ENCODE measurements at places on chromosomes 1 and 21. TPM values are rescaled to one million over a fixed set of nuclear protein-coding genes. Genes with fewer than 3 reads are reported as not detected.

GRCh38 chr1:201845331-201846083 lies 16.6 kb downstream of the IPO9 start:
- DNase-seq, result no peak

DNA sequence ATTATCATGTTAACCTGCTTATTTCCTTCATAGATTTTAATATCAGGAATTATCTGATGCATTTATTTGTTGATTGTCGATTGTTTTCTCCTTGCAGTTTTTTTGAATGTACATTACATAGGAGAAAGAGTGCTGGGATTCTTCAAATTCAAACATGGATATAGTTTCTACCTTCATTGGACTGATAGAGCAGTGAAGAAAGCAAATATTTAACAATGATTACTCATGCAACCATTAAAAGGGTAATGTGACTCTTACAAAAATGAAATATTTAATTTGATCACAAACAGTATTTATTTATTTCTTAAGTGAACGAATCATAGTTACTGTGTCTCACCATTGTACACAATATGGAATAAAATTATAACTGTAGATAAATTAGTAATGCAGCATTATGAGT lies 350.9 kb downstream of the BRINP3 start:
- no peak for DNase-seq

DNA sequence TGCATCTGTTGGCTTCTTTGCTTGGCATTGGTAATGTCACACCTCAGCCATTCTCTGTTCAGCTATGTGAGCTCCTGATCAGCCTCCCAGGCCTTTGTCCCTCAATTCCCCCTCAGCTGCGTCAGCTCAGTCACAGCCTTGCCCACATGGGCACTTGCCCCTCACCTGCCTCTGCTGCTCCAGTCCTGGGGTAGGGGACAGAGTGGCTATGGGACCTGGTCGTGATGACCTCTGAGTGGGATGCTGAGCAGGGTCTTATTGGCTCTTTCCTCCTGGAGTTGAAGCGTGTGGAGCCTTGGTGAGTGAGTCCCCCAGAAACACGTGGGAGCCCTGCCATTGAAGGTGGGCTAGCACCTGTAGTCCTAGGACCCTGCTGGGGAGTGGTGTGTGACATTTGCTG lies 61.4 kb upstream of the TLR5 start:
- DNase-seq, result no peak

GRCh38 chr1:30877205-30877912 lies 31.2 kb downstream of the SDC3 start:
- peak; percentile 88 for DNase-seq

DNA sequence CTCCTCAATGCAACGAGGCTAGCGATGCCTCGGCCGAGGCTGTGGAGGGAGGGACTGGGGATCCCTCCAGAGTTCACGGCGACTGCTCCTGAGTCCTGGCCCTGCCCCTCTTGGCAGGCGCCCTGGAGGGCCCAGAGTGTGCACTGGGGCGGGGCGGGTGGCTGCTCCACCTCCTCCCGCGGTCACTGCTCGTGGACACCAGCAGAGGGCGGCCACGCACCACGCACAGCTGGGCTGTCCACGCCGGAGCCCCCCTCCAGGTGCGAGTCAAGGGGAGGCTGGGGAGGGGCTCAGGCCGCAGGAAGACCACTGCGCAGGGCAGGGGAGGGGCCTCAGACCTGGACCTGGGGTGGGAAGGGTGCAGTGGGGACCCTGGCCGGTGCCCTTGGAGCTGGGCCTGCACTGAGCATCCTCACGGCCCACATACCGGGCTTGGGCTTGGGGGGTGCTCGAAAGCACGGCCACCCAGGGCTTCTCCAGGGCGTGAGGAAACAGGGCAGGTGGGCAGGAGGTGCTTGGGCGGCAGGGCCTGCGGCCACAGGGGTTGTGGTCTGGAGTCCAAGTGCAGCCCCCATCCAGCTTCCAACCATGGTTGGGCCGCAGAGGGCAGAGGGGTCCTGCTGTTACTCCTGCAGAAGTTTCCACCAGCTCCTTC lies 20.6 kb upstream of the TTC34 start:
- peak; percentile 31 for DNase-seq

DNA sequence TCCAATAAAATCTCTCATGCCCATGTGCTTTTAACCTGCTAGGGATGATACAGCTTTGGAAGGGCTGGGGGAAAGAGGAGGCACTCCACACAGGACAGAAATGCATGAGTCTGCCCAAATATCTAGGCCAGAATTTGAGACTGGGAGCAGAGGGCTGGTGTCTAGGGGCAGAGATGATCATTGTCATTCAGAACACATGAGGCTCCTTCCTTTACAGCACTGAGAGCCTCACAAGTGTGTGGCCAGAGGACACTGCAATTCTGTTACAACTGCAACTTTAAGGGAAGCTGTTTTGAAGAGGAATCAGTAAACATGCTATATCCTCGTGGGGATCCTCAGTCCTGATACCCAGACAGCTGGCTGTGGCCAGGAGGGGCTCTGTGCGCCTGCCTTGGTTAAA lies 541.3 kb downstream of the OMA1 start:
- DNase-seq, result no peak

DNA sequence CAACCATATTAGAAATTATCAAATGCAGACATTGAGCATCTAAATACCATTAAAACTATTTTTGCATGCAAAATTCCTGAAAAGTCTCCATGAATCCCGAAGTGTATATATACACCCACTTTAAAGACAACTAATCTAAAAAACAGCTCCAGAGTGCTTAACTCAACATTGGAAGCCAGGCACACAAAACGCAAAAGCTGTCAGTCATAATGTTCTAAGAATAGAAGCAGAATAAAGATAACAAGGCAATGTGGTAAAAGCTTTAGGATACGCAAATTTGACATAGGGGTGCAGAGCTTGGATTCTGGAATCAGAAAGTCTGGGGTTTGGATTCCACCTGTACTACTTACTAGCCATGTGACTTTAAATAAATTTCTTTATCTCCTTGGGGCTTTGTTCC lies 62.5 kb downstream of the SMYD3 start:
- no peak for DNase-seq

DNA sequence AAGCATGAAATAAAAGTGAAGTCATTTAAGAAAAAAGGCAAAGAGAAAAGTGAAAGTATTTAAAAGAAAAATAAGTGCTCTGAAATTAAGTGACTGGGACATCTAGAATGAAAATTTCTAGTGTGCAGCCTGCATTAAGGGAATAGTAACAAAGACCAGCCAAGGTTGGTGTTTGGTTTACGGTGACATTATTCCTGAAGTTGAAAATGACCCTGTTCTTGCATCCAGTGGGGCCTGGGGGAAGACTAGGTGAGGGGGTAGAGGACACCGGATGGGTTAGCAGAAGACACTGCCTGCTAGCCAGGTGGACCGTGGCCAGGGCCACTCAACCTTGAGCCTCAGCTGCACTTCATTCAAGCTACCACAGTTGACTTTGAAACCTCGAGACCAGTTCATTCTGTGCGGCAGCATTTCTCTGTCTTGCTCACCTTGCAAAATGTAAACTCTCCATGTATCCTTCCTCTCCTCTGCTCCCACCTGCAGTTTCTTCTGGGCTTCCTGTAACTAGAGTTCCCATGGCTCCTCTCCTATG lies 14.3 kb upstream of the KCNK1 start:
- DNase-seq, result no peak

GRCh38 chr21:42235593-42235992 lies 16.7 kb downstream of the ABCG1 start:
- DNase-seq, result no peak

DNA sequence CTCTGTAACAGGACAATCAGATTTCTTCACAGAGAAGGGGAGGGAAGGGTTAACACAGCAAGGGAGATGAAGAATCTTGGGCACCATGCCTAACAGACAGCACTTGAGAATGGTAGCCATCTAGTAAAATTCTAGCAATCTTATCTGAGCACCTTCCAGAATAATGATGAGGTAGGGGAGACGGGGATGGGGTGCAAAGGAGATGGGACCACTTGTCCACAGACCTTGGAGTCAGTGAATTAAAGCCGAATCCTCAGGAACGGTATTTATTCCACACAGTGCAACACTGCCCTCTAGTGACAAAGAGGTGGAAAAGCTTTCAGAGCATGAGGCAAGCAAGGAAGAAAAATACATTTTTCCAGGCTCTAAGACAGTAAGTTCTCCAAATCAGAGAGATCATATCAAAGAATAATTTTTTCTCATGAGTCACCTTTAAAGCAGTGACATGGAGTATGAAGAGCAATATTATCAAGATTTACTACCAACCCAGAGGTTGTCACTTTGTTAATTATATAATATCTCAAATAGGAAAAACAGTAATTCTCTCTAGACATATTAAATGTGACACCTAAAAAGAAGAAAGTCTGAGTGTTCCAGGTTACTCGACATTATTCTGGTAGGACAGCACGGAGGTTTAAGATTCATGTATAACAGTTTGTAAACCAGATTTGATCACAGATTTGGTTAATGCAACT lies 43.3 kb upstream of the LPAR3 start:
- DNase-seq, result no peak

GRCh38 chr1:48200166-48200900 lies 22.2 kb upstream of the SLC5A9 start:
- DNase-seq, result no peak

- peak; percentile 70 for DNase-seq
Observed at GRCh38 chr1:8701794-8702471, 115.5 kb downstream of the RERE start.

DNA sequence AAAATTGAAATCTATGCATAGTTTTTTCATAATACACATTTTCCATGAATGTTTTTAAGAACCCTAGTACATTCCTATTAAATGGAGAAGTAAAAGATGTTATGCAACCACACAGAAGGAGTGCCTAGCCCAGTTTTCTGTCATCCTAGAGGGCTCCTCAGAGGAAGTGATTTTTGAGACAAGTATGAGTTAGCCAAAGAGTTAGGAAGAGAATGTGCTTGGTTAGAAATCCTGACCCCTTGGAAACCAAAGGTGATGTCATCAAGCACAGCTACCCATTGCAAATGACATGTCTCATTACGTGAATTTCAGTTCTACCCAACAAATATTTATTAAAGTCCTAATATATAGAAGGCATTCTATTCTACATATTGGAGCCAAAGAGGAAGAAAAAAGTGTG lies 88.9 kb upstream of the TNFSF4 start:
- DNase-seq, result no peak

DNA sequence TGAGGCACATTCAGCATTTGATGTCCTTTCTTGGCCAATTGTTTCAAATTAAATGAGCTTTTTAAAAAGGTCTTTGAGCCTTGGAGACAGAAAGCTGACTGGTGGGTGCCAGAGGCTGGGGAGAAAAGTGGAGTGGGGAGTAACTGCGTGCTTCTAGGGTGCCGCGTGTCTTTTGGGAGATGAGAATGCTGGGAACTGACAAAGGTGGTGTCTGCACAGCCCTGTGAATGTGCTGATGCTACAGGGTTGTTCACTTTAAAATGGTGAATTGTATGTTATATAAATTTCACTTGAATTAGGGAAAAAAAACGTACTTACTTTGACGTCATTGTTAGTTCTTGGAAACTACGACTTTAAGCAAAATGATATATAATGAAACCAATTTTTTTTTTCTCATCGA lies 8.1 kb upstream of the TFF1 start:
- DNase-seq, result no peak

DNA sequence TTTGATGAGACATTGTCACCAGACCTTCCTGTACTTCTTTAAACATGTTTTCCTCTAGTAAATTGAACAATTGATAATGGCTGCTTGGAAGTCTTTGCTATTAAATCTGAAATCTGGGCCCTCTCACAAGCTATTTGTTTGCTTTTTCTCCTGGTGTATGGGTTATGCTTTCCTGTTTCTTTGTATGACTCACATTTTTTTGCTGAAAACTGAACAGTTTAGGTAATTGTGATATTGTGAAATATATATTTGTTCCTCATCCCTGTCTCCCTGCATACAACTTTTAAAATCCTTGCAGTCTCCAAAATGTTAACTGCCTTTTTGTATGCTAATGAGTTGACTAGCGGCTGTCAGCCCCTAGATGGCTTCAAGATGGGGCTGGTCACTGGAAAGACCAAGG lies 61.6 kb downstream of the MAP3K21 start:
- no peak for DNase-seq

GRCh38 chr1:16110884-16111283 lies 37.4 kb upstream of the FAM131C start:
- DNase-seq, result no peak

DNA sequence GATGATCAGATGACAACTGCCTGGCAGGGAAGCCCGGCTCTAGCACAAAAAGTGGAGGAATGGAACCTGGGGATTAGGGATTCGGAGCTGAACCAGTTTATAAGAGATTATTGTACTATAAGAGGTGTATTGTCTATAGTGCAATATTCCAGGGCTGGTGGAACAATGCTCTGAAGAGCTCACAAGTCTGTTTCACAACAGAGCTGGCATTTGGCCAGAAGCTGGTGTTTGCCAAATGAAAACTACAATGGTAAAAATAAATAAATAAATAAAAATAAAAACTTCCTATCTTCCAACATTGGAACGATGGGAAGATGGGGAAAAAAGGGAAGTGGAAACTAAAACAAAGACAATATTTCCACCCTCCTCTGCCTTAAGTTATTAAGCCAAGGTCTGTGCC lies 73.5 kb downstream of the CHODL start:
- DNase-seq, result no peak

DNA sequence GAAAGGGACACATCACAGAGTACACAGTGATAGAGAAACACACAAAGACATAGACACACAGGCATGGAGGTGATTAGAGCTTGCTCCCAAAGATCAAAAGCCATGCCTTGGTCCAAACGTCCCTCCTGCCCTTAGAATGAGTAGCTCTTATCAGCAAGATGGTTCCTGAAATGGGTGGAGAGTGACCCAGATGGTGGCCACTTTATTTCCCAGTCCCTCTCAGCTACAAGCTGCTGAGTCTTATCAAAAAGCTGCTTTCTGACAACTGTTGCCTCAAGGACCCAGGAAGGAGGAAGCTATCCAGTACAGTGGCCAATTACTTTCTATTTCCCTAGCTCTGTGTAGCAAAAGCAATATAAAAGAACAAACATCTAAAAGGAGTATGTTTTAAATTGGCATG lies 7.7 kb upstream of the CLCA1 start:
- no peak for DNase-seq

TGFBR3 gene
- total RNA-seq, result 54.9 TPM

NBPF6 gene
- total RNA-seq, result not detected

TBCE gene
- total RNA-seq, result 20.8 TPM

EPHX1 gene
- total RNA-seq, result 183 TPM

NBPF4 gene
- total RNA-seq, result not detected

SASS6 gene
- total RNA-seq, result 2.8 TPM

RPTN gene
- total RNA-seq, result not detected

CA6 gene
- total RNA-seq, result not detected

GUCA2A gene
- total RNA-seq, result not detected

ARF1 gene
- 403 TPM for total RNA-seq

FCER1G gene
- 138 TPM for total RNA-seq

LRIG2 gene
- total RNA-seq, result 12.1 TPM

PAPPA2 gene
- 2.4 TPM for total RNA-seq

TMEM52 gene
- 2.7 TPM for total RNA-seq

WNT4 gene
- total RNA-seq, result 3.2 TPM

OR2L3 gene
- total RNA-seq, result not detected
